ENCODE measurements at places on chromosomes 13 and 19. TPM values are rescaled to one million over a fixed set of nuclear protein-coding genes. Genes with fewer than 3 reads are reported as not detected.

The RPL18A gene
- polyA plus RNA-seq, result 971 TPM

DNA sequence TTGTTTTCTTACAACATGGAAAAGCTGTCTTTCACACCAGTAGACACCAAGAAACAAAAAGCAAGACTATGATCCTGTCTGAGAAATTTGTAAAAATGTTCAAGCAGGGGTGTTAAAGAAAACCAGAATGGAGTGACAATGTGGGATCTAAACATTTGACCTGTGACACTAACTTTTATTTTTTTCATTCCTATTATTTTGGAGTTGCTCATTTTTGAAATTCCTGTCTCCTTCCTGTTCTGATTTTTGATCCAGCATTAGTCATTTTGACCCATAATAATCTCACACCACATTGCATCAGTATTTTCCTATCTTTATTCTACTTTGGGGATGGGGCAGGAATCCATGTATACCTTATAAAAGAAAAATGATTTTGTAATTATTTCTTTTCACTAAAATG is 164.2 kb downstream of the DLEU7 start:
- DNase-seq, result peak; percentile 76
- no peaks in the 10 kb centered on the region for H3K36me3 ChIP-seq
- H3K27ac ChIP-seq, result no peak overlapping the region
- H3K27me3 ChIP-seq, result no peaks in the 10 kb centered on the region
- peaks cover 10% of the 10 kb centered on the region for H3K4me1 ChIP-seq

DNA sequence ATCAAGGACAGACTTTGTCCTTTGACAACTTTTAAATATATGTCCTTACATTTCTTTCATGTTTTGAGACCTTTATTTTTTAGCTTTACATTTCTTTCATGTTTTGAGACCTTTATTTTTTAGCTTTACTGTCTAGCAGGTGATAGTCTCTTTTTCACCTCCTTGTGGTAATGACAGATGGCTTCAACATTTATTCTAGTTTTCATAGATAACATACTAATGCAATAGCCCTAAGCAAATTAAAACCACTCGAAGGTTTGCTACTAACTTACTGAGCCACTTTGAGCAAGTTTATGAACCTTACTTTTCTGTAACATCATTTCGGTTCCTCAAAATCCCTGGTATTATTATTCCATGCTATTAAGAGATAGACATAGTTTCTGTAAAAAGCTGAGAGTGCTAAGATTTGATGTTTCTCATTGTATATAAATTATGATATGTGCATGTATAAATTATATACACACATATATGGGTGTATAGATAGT is 4.5 kb downstream of the DACH1 start:
- no peak for DNase-seq
- no peak overlapping the region for H3K27ac ChIP-seq
- H3K4me1 ChIP-seq, result no peaks in the 10 kb centered on the region
- H3K36me3 ChIP-seq, result no peaks in the 10 kb centered on the region
- H3K27me3 ChIP-seq, result no peaks in the 10 kb centered on the region

- H3K4me3 ChIP-seq, result no peak overlapping the region
- no peak for DNase-seq
- no peaks in the 10 kb centered on the region for H3K36me3 ChIP-seq
- no peaks in the 10 kb centered on the region for H3K4me1 ChIP-seq
- no peaks in the 10 kb centered on the region for H3K27me3 ChIP-seq
- H3K27ac ChIP-seq, result no peak overlapping the region
These were observed 10.8 kb upstream of the ZNF799 start for GRCh38 chr19:12411893-12412292.

DNA sequence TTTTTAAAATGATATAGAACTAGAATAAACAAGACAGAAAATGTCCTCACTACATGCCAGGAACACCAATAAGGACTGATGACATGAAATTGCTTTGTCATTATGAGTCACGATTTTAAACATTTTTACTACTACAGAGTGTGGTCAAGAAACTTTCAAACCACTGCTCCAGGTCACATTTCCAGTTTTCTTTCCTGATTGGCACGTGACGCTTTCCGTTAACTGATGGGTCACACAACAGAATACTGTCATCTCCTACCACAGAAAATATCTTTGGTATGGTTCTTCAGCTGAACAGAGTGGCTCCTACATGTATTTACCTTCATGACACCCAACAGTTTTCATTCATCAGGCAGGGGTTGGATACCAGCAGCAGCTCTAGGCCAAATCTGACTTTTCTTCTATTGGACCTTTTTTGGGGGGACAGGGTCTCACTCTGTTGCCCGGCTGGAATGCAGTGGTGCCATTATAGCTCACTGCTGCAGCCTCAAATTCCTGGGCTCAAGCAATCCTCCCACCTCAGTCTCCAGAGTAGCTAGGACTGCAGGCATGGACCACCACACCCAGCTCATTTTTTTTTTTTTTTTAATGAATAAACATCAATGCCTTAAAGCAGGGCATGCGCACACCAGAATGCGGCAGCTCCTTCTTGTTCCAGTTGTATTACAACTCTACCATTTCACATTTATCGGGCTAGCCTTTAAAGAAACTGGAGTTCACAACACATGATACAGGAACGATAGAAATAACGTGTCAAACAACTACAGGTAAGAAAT is 147.4 kb downstream of the RNF17 start:
- H3K27ac ChIP-seq, result peak overlapping the region; percentile 62
- no peaks in the 10 kb centered on the region for H3K27me3 ChIP-seq
- H3K4me1 ChIP-seq, result peaks cover 2% of the 10 kb centered on the region
- H3K36me3 ChIP-seq, result no peaks in the 10 kb centered on the region
- H3K4me3 ChIP-seq, result no peak overlapping the region

The CBY2 gene
- polyA plus RNA-seq, result not detected

The NCR1 gene
- polyA plus RNA-seq, result not detected

The TMPRSS9 gene
- not detected for polyA plus RNA-seq

- H3K36me3 ChIP-seq, result peaks cover 2% of the 10 kb centered on the region
- peaks cover 30% of the 10 kb centered on the region for H3K4me1 ChIP-seq
- H3K4me3 ChIP-seq, result peak overlapping the region; percentile 17
- peak; percentile 63 for DNase-seq
These were observed 2.6 kb upstream of the JUNB start for GRCh38 chr19:12788682-12789097.

The C19orf25 gene
- 12.0 TPM for polyA plus RNA-seq

The TSKS gene
- polyA plus RNA-seq, result 0.07 TPM

The CGB5 gene
- not detected for polyA plus RNA-seq

- H3K27me3 ChIP-seq, result no peaks in the 10 kb centered on the region
- H3K36me3 ChIP-seq, result peaks cover 2% of the 10 kb centered on the region
- peaks cover 2% of the 10 kb centered on the region for H3K4me1 ChIP-seq
- no peak overlapping the region for H3K4me3 ChIP-seq
- peak; percentile 81 for DNase-seq
These were observed 24.6 kb downstream of the ZMYM5 start for GRCh38 chr13:19838865-19839275.

DNA sequence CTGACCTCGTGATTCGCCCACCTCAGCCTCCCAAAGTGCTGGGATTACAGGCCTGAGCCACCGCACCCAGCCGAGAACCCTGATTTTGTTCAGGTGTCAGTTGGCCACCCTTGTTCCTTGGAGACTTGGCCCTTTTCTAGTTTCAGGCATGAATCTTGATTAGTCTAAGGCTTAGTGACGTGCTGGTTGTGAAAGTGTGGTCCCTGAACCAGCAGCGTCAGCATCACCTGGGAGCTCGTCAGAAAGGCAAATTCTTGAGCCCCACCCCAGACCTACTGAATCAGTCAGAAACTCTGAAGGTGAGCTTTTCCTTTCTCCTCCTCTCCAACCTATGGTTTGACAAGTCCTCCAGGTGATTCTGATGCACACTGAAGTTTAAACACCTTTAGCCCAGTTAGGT is 35.2 kb downstream of the CACNG6 start:
- no peak overlapping the region for H3K27ac ChIP-seq
- no peak overlapping the region for H3K4me3 ChIP-seq
- H3K4me1 ChIP-seq, result no peaks in the 10 kb centered on the region

The CYP4F3 gene
- polyA plus RNA-seq, result not detected

The FBXO27 gene
- polyA plus RNA-seq, result 1.6 TPM

- DNase-seq, result peak; percentile 22
- H3K27ac ChIP-seq, result no peak overlapping the region
- H3K4me1 ChIP-seq, result no peaks in the 10 kb centered on the region
- no peak overlapping the region for H3K4me3 ChIP-seq
These were observed 8.3 kb downstream of the ZNF135 start for GRCh38 chr19:58067240-58067912.

The NXNL1 gene
- not detected for polyA plus RNA-seq

The FXYD1 gene
- 3.6 TPM for polyA plus RNA-seq

DNA sequence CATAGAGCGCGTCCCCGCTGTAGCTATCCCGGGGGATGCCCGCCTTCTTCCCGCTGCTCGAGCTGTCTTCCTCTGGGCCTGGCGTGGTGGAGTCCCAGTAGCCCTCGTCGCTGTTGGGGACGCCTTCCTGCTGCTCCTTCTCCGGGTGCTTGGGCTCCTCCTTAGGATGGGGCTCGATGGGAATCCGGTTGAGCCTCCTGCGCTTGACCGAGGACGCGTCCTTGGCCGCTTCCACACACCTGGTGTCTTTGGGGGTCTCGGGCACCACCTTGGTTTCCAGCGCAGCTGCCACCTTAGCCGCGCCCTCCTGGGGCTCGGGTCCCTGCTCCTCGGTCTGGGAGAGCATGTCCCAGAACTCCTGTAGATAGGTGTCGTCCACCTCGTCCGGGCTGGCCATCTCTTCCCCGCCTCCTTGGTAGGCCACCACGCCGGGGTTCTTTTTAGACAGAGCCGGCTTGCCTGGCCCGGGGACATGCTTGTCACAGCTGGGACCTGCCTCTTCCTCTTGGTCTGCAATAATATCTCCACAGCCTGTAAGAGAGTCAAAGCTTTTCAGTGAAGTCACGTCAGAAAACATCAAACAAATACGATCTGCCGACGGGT is 2.0 kb downstream of the AMER2 start:
- H3K4me1 ChIP-seq, result no peaks in the 10 kb centered on the region
- DNase-seq, result no peak
- H3K4me3 ChIP-seq, result no peak overlapping the region
- no peaks in the 10 kb centered on the region for H3K36me3 ChIP-seq
- no peak overlapping the region for H3K27ac ChIP-seq
- H3K27me3 ChIP-seq, result peaks cover 32% of the 10 kb centered on the region

- no peak overlapping the region for H3K4me3 ChIP-seq
- H3K36me3 ChIP-seq, result no peaks in the 10 kb centered on the region
- DNase-seq, result no peak
- no peaks in the 10 kb centered on the region for H3K27me3 ChIP-seq
- no peak overlapping the region for H3K27ac ChIP-seq
- H3K4me1 ChIP-seq, result no peaks in the 10 kb centered on the region
These were observed 9.9 kb downstream of the SLC6A16 start for GRCh38 chr19:49315111-49315510.

- H3K27me3 ChIP-seq, result no peaks in the 10 kb centered on the region
- no peaks in the 10 kb centered on the region for H3K36me3 ChIP-seq
- no peak for DNase-seq
- H3K27ac ChIP-seq, result no peak overlapping the region
- no peak overlapping the region for H3K4me3 ChIP-seq
These were observed 837 bp downstream of the FSD1 start for GRCh38 chr19:4305257-4305612.

GRCh38 chr19:50994129-50994528 is 7.3 kb downstream of the KLK8 start:
- no peaks in the 10 kb centered on the region for H3K4me1 ChIP-seq
- no peak overlapping the region for H3K27ac ChIP-seq
- H3K27me3 ChIP-seq, result no peaks in the 10 kb centered on the region

The ZNF878 gene
- 0.16 TPM for polyA plus RNA-seq

The SKA3 gene
- 23.2 TPM for polyA plus RNA-seq

The CGB3 gene
- not detected for polyA plus RNA-seq

The GIPR gene
- 0.25 TPM for polyA plus RNA-seq

DNA sequence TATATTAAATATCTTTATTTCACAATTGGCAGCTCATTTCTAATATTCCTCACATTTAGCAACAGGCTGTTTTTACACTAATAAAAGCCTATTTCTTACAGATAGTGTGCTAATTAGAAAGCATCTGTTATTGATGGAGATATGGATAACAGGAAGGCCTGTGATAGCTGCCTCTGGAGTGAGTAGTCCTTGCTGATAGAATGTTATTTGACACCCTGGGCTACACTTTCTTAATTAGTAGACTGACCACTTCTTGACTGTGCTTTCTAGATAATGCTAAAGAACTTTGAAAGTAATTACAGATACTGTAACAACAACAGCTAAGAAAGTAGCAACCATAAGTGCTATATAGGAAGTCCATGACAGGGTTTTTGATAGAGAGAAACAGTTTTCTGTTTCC is 554.3 kb downstream of the DIAPH3 start:
- no peaks in the 10 kb centered on the region for H3K4me1 ChIP-seq
- no peaks in the 10 kb centered on the region for H3K36me3 ChIP-seq
- no peak overlapping the region for H3K27ac ChIP-seq
- H3K4me3 ChIP-seq, result no peak overlapping the region

DNA sequence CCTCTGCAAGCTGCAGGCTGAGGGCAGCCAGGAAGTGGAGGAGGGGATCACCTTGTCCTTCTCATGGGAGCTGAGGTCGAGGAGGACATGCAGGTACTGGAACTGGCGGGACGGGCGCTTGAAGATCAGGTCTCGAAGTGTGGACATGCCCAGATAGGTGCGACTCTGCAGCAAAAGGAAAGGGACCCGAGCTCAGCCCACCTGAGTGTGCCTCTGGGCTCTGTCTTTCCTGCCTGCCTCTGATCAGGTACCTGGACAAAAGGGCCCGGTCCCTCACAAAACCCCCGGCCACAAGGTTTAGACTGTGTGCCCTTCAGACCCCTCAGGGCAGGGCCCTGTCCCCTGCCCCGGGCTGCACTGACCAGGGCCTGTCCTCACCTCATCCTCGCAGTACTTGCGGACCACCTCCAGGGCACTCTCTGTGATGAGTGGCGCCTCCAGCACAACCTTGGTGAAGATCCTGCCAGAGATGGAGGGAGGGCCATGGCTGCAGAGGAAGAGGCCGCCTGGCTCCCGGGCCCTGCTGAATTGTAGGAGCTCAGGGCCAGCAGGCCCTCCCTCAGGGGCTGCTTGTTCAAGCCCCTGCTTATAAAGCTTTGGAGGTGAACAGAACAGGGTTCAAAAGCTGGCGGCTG is 12.5 kb upstream of the RSPH6A start:
- H3K36me3 ChIP-seq, result peaks cover 43% of the 10 kb centered on the region
- H3K4me3 ChIP-seq, result no peak overlapping the region
- H3K27ac ChIP-seq, result no peak overlapping the region
- no peaks in the 10 kb centered on the region for H3K27me3 ChIP-seq
- DNase-seq, result no peak
- no peaks in the 10 kb centered on the region for H3K4me1 ChIP-seq
